Fibroblast of the aortic adventitia (primary cell): ENCODE measurements at places on chromosomes 11 and 22. TPM values are rescaled to one million over a fixed set of nuclear protein-coding genes. Genes with fewer than 3 reads are reported as not detected.

ADM gene
- 103 and 348 TPM in 2 replicates for total RNA-seq

OR2AG1 gene
- not detected in 2 replicates for total RNA-seq

NTM gene
- 3.4 and 52.2 TPM in 2 replicates for total RNA-seq

SLC22A9 gene
- not detected in 2 replicates for total RNA-seq

WT1 gene
- total RNA-seq, result 0.27 and 46.6 TPM in 2 replicates

FBLN1 gene
- 335 and 561 TPM in 2 replicates for total RNA-seq

CD82 gene
- 2.6 and 4.5 TPM in 2 replicates for total RNA-seq

YAP1 gene
- 158 and 169 TPM in 2 replicates for total RNA-seq

MPST gene
- 31.9 and 48.9 TPM in 2 replicates for total RNA-seq

DNA sequence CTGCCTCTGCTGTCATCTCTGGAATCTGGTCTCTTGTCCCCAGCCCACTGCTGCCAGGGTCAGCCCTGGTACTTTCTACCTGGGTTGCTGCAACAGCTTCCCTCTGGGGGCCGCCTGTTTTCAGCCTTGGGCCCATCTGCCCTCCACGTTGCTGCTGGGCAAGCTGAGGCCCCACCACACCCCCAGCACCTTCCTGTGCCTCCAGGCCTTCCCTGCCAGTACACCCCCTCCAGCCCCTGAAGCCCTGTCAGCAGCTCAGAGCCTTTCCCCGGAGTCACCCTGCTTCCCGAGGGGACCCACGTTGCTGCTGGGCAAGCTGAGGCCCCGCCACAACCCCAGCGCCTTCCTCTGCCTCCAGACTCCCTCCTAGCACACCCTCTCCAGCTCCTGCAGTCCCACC lies 3.3 kb upstream of the SAMM50 start:
- no peak for DNase-seq

DNA sequence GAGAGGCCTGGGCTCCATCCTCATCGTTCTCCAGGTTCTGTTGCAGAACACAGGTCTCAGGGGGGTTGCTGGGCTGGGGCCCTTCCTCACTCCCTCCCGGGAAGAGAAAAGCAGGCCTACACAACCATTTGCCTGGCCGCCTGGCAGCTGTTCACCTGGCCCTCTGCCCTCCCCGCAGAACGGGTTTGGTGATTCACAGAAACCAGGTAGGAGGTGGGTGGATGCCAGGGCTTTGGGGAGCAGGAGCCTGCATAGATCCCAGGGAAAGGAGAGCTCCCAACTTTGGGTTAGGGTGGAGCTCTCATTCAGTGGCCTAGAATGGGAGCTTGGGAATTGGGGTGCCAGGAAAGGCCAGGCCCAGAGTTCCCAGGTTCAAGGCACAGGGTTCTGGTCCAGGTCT lies 995 bp downstream of the TMEM134 start:
- DNase-seq, result peak; percentile 14

DNA sequence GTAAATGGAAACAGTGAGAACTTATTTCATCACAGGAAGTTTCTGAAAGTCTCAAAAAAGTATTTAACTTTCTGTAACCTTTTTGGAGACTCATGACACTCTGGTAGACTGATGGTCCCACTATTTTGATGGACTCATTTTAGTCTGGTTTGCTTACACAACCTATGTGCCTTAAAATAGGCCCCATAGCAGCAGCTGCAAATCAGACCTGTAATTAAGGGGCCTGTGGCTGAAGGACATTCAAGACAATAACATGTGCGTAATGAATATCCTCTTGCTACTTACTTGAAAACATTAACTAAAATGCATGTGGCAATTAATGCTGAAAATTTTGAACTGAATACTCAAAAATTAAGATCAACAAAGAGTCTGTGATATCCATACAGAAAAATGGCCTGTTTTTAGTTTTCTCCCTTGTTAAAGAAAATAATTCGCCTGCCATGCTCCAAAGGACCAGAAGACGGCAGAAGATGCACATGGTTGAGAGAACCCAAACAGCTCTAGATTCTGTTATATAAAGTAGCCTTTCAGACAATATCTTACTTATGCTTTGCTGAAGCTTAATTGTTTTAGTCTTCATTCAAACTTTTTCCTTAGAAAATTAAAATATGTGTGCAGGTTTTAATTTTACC lies 568.5 kb downstream of the KCNA4 start:
- peak; percentile 61 for DNase-seq

DNA sequence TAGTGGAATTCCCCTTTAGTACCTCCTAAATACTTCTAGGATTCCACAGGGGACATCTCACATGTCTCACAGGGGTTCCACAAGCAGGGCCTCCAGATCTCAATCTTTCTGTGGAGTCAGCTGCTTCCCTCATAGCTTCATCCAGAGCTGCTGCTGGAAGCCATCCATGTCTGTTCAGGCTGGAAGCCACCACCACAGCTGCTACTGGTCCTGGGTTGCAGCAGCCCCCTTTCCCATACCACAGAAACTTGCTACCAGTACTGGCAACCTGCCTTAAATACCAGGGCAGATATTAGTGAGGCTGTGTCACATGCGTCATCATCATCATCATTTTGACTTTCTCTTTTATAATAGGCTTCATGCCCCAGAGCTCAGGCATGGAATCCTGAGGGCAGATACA lies 242.7 kb upstream of the NCAM1 start:
- DNase-seq, result no peak

GRCh38 chr11:94972700-94973098 lies 657 bp downstream of the CWC15 start:
- DNase-seq, result no peak

- no peak for DNase-seq
Observed at GRCh38 chr22:25453557-25453956, 110.9 kb upstream of the GRK3 start.

GRCh38 chr11:128238521-128239265 lies 348.7 kb downstream of the ETS1 start:
- no peak for DNase-seq

DNA sequence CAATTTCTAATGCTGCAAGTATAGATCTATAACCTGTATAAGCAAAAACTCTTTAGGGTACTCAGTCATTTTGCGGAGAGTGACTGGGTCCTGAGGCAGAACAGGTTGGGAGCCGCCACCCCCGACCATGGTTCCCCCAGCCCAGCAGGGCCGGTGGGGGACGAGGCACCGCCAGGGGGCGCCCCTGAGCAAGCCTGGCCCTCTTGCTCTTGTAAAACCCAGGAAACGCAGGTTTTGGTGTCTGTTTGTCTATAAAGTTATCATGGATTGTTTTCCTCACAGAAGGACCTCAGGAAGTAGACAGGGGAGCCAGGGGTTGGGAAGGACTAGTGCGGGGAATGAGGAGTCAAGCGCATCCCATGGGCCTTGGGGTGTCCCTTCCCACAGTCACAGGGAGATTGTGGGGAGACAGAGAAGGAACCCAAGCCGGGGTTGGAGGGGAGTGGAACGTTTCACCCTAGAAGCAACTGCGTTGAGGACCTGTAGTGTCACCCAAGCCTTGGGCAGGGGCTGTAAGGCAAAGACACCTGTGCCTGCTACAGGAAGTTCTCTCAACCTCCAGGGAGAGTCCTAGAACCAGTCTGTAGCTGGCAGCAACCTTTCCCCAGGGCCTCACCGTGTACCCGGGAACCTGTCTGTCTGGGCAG lies 26.4 kb downstream of the KCTD17 start:
- peak; percentile 55 for DNase-seq

GRCh38 chr11:126451211-126451802 lies 95.8 kb downstream of the ST3GAL4 start:
- DNase-seq, result no peak

- peak; percentile 39 for DNase-seq
Observed at GRCh38 chr11:19025481-19026406, 34.8 kb downstream of the MRGPRX2 start.

- peak; percentile 18 for DNase-seq
Observed at GRCh38 chr11:36243641-36244040, 45.6 kb downstream of the COMMD9 start.

DNA sequence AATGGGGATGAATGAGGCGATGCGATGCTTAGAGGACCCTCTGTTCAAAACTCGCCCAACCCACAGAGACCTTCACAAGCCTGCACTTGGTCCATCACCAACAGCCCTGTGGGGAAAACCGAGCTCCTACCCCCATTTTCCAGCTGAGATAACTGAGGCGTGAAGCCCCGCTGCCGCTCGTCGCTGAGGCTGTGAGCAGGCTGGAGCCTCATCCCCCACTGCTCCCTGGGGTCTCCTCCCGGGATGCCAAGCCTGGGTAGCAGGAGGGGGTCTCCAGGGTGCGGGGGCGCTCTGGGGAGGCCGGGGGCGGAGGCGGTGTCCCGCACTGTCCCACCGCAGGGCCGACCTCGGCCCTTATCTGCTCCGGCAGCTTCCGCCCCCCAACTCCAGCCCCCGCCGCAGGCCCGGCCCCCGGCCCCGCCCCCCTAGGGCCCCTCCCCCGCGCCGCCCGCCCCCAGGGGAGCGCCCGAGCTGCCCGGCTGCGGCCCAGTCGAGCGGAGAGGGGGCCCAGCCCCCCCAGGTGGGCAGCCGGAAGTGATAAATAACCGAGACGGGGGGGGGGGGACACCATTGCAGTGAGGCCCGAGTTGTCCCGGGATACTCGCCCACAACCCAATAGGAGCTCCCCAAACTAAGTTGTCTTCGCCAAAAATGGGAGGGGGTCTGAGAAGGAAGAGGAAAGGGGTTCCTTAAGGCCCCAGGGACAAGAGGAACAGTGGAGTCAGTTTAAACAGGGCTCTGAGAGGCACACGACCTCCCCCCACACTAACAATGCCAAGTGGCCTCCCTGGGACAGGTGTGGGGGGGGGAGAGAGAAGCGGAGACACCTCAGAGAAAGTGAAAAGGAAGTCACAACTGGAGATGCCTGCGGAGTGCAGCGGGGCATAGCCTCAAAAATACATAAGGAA lies 8.3 kb upstream of the SLC39A13 start:
- DNase-seq, result no peak
